ENCODE measurements at places on chromosomes 3 and 15.
A peak's percentile ranks its signal among the peaks of the same experiment; 100 is the strongest.

- DNase-seq = no peak
Observed at GRCh38 chr15:81547521-81548132, 173.6 kb upstream of the TMC3 start.

- DNase-seq = no peak
Observed at GRCh38 chr3:127410137-127410488, 122.3 kb upstream of the PRR20G start.

GRCh38 chr3:124347418-124347817 lies 355.5 kb upstream of the ROPN1 start:
- no peak for DNase-seq

- DNase-seq = no peak
Observed at GRCh38 chr3:40173227-40173721, 136.2 kb upstream of the EIF1B start.

- DNase-seq = no peak
Observed at GRCh38 chr3:16961621-16962205, 77.0 kb downstream of the PLCL2 start.

DNA sequence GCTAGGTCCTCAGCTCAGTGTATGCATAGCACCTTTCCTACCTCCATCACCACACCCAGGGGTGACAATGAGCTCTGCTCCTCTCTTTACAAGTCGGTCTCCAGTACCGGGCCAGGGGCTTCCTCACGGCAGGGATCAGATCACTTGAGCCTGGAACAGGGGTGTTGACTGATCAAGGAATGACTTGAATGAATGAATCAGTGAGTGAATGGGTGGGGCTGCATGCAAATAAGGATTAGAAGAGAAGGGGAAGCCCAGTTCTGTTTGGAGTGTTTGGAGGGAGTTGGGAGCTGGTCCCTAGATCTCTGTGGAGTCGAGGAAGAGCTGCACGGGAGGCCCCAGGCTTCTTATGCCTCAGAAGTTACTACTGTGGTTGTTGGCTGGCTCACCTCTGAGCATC lies 87.0 kb downstream of the TMEM266 start:
- no peak for DNase-seq

- DNase-seq = no peak
Observed at GRCh38 chr3:134029734-134030378, at the start of gene SLCO2A1. Gene SLCO2A1 (minus strand): TSS chr3:134029925. CDS start chr3:134029802, 123 bp downstream.

- DNase-seq = peak; percentile 34
Observed at GRCh38 chr15:41115161-41115651, 874 bp downstream of the INO80 start.

GRCh38 chr3:11580645-11581044 lies 63.1 kb downstream of the VGLL4 start:
- no peak for DNase-seq

- no peak for DNase-seq
Observed at GRCh38 chr3:60703956-60704736, 547.1 kb downstream of the FHIT start.

DNA sequence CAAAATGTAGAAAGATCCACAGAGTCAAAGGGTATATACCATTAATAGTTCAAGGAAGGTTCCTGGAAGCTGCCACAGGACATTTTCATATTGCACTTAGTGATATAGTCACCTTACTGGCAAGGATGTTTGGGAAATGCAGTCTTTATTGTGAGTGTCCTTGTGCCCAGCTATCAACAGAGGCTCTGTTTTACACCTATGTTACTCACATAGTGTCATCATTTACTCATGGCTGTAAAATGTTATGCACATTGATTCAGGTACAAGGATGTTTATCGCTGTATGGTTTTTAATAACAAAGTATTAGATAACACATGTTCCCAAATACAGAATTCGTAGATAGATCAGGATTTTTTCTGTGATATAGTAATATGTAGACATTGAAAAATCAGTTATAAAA lies 50.9 kb downstream of the ZPLD1 start:
- no peak for DNase-seq

GRCh38 chr3:127762787-127763105 lies 59.6 kb downstream of the MGLL start:
- no peak for DNase-seq

DNA sequence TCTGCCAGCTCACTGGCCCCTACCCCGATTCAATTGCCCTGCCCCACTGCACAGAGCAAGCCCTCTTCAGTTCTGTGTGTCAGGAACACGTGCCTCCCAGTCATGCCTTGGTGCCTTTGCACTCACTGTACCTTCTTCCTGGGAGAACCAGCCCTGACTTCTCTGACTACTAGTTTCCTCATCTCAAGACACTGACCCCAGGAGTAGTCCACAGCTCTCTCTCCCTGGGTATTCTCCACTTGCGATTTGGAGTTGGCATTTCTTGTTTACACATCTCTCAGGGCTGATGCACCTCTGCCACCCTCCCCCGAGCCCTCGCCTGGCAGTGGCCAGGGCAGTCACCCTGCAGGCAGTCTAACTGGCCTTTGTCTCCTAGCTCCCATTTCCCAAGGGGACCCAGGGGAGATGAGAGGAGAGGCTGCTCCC lies 5.7 kb downstream of the CISH start:
- DNase-seq = no peak

GRCh38 chr3:193078996-193079753 lies 161.5 kb upstream of the MB21D2 start:
- no peak for DNase-seq

DNA sequence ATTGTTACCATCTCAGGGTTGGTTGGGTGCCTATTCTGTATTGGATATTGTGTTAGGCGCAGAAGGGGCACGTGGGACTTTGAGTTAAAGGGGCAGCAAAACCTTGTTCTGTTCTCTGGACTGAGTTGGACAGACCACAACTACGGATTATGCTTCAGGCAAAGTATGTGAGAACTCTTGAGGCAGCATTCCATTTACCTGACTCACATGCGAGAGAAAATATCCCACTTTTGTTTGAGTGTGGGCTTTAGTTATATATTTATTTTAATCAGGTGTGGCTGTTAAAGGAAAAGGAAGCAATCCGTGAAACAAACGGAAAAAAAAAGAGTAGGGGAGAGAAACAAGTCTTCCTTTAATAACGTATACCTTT lies 627 bp upstream of the PLS1 start:
- no peak for DNase-seq

- no peak for DNase-seq
Observed at GRCh38 chr3:195133462-195133861, 137.5 kb downstream of the XXYLT1 start.

DNA sequence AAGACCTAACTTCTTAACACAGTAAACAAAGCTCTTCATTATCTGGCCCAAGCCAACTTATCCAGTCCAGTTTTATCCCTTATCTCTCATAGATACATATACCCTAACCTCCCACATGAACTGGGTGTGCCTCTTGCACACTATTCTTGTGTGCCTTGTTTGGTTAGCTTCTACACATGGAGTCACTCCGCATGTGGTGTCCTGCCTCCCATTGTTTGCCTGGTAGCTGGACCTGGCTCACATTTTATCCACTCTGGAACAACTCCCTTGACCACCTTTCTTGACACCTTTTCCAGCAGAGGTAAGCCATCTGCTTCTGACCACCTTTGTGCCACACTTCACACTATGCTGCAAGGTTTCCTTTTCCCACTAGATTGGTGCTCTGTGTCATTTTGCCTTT lies 15.2 kb downstream of the TIPARP start:
- DNase-seq = no peak

DNA sequence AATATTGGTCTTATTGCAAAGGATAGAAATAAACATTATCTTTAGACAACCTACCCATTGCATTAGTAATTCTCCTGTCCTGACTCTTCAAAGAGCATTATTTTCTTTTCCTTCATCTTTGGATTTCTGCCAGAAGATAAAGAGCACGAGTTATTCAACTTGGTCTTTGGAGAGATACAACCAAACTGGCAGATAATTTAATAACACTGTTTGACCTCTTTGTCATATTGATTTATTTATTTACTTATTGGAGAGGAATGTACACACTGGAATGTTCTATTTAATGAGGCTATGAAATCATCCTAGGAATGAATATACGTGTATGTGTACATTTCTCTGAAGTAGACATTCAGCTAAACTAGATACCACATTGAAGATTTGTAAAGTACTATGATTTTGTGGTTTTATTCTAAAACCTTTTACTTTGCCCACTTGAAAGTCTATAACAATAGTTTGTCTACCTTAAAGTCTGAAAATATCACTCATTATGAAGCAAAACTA lies 462.1 kb downstream of the C3orf38 start:
- DNase-seq = no peak

DNA sequence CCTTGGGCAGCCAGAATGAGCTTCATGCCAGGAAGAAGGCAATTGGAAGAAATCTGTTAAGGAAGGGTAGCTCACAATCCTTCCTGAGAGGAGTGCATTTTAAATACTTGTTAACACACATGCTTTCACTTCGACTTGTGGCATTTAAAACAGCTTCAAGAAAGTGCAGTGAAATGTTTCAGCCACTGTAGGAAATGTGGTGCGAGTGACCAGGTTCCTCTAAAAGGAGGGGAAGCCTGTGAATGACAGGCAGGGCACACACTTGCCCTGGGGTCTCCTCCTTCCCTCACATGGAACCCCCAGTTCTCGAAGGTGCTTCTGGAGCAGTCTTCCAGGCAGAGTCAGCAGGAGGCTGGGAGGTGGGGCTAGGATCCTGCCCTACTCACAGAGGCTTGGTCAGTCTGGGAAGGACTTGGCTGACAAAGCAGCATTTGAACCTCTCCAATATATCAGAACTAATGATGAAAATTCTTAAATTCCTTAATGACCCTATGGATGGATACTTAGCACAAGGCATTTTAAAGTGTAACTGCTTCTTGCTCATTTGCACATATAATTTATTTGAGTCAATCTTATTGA lies 358.6 kb downstream of the CHST2 start:
- DNase-seq = no peak

DNA sequence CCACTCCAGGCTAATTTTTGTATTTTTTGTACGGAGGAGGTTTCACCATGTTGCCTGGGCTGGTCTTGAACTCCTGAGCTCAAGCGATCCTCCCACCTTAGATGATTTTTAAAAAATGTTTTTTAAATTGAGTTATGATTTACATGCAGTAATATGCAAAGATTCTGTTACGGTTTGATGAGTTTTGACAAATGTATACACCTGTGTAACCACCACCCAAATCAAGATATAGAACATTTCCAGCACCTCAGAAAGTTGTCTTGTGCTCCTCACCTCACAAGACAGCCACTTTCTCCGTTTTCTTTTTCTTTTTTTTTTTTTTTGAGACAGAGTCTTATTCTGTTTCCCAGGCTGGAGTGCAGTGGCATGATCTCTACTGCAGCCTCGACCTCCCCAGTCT lies 4.8 kb downstream of the SLC6A6 start:
- no peak for DNase-seq

GRCh38 chr3:60448696-60449095 lies 802.6 kb downstream of the FHIT start:
- no peak for DNase-seq

DNA sequence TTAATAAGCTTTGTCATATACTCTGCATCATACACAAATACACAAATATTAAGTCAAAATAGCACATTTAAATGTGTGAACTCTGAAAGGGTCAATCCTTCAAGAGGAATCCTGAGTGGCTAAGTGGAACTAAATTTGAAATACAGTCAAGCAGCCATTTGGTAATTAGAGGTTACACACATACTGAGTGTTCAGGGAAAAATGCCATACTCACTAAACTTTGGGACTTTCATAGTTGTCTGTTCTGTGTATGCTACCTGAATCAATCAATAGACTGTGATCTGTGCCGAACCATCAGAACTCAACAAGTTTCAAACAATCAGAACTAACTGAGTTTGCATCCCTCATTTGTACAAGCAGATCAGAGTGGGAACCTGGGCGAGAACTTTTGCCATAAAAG lies 15.3 kb downstream of the ANKRD28 start:
- no peak for DNase-seq

- DNase-seq = no peak
Observed at GRCh38 chr15:100256970-100257650, 84.7 kb downstream of the ADAMTS17 start.

DNA sequence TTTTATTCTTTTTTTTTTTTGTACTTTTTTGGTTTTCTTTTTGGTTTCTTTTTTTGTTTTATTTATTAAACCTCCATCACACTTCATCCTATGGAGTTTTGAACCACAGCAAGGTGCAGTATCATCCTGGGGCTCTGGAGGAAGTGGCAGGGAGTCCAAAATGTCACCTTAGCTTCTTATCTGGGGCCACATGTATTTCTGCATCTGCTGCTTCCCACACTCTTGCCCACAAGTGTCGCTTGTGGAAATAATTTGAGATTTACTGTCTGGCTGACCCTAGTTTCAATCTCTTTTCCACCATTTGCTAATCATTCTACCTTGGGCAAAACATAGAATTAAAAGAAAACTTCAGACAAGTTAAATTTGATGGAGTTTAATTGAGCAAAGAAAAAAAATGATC lies 6.4 kb downstream of the OPA1 start:
- DNase-seq = no peak

DNA sequence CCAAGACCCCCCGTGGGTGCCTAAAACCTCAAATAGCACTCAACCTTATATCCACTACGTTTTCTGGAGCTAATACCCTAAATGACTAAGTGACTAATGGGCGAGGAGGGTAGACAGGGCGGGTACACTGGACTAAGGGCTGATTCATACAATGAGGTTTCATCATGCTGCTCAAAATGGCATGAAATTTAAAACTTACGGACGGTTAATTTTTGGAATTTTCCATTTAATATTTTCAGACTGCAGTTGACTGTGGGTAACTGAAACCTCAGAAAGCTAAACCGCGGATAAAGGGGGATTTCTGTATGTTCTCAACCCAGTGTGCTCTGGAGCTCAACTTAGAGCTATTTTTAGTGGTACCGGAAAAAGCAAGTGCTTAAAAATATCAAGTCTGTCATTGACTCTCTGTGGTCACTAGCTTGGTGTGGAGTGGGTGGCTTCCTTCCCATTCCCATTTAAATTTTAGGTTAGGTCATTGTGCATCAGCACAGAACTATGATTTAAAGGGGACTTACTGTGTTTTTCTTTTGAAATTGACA lies 72.9 kb downstream of the LRRC28 start:
- no peak for DNase-seq

DNA sequence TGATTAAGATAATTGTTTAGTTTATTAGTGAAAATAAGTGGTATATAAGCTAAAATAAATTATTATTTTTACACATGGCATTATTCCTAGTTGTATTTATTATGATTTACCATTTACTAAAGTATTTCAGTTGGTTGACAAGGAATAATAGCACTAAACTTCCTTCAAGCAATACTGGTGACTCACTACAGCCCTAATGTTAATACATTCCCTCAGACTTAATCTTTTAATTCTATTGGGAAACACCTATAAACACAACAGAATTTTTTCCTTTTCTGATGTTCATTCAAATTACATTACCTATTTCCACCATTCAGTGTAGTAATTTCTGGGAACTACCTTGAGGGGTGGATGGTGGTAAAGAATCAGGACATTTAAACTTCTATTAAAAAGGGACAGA lies 264.0 kb downstream of the TIGIT start:
- DNase-seq = no peak

GRCh38 chr3:133504736-133505135 lies 68.8 kb upstream of the CDV3 start:
- DNase-seq = no peak

GRCh38 chr15:65494076-65494475 lies 23.4 kb downstream of the DPP8 start:
- no peak for DNase-seq
